ENCODE measurements at places on chromosomes 7 and 10.

GRCh38 chr7:20513341-20513740 is 102.1 kb upstream of the ABCB5 start:
- no peak for DNase-seq

DNA sequence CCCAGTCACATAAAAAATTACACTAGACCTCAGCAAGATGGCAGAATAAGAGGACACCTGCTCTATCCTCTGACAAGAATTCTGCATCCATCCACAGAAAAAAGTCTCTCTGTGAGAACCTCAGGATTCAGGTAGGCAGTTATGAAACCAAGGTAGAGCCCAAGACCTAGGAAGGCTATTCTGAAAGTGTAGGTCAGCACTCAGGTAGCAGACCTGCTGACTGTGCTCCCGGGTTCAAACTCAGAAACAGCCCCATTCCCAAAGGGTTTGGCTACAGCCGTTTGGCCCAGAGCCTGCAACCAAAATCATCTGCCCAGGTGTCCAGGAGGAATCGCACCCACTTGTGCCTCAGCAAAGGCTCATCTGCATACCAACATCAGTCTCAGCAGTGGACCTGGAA is 37.7 kb downstream of the COA1 start:
- DNase-seq = no peak

DNA sequence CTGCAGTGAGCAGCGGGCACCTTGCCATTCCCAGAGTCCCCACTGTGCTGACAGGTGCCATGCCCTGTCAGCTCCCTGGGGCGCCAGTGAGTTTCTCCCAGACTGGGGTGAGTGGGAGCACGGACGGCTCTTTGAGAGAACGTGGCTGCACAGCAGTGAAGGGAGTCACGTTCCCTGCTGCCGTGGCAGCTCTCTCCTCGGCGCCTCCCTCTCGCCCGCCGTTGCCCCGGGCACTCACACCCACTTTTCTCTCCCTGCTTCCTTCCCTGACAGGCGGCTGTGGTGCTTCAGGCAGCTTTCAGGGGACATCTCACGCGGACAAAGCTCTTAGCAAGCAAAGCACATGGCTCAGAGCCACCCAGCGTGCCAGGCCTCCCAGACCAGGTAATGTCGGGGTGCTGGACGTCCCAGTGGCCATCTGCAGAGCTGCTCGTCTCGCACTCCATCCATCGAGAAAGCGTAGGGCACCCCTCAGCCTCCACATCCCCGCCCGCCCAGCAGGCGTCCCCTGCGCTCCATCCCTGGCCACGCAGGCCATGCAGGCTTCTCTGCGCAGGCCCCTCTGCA is 27.1 kb upstream of the TTYH3 start:
- no peak for DNase-seq

GRCh38 chr10:44668336-44668735 is 242.8 kb upstream of the TMEM72 start:
- DNase-seq = no peak

- no peak for DNase-seq
Measured at GRCh38 chr7:601595-602340, 82.1 kb upstream of the PDGFA start.

DNA sequence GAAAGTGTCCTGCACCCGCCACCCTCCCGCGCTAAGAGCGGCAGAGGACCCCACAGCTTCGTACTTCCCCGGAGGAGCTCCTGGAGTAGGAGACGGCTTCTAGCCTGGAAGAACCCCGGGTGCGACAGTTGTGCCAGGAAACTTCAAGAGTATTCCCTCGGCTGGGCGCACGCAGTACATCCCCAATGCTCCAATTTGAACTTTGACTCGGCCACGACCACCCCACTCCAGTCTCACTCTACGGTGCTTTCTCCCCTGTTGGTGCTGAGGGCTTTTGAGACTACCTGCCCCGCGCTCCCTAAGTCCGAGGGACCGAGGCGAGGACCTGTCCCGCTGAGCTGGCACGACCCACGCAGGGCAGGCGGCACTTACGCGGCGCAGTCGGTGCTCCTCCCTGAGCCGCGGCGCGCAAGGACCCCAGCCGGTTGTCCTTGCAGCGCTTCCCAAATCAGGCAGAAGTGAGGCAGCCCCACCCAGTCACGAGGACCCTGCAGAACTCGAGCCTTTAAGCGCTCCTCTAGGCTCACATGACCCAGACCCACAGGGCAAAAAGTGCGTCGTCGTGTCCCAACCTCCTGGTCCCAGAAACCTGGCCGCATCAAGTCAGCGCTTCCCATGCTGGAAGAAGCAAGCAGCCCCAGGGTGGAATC is at the start of gene CPVL:
TSS of gene CPVL (minus strand) at position 481 of the 650 bp plus-strand sequence. CDS start 25,476 bp downstream, outside the sequence.
- DNase-seq = peak; percentile 21

- no peak for DNase-seq
Measured at GRCh38 chr10:48477141-48477540, 127.7 kb downstream of the ARHGAP22 start.

DNA sequence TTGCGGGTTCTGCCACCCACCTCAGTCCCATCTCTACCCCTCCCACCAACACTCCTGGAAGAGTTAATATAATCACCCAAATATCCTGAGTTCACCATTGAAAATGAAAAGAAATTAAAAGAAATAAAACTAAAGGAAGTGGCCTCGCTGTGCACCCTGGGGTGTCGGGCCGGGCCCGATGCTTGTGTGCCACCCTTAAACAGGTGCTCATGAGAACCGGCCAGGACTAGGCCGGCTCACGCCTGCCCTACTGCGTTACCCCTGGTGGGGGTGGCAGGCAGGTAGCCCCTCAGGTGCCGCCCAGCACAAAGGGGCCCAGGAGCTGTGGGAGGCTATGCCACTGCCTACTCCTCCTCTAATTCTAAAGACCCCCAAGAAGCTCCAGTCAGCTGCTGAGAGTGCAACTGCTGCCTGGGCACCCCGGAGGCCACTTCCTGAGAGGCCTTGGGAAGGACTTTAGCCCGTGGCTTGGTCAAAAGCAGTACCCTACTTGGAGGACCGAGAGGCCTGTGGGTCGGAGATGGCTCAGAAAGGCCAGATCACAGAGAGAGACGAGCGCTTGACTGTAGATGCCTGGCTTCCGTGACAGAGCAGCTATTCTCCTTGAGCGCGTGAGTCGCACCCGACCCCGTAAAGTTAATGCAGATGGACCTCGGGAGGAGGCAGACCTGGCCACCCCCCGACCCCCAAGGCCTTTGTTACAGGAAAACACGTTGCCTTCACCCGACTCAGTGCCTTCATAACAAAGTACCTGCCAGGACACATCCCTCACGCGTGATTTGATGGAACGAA is 51.0 kb upstream of the PPP2R2D start:
- no peak for DNase-seq

GRCh38 chr10:930625-931325 is 730 bp downstream of the LARP4B start:
- DNase-seq = peak; percentile 81

DNA sequence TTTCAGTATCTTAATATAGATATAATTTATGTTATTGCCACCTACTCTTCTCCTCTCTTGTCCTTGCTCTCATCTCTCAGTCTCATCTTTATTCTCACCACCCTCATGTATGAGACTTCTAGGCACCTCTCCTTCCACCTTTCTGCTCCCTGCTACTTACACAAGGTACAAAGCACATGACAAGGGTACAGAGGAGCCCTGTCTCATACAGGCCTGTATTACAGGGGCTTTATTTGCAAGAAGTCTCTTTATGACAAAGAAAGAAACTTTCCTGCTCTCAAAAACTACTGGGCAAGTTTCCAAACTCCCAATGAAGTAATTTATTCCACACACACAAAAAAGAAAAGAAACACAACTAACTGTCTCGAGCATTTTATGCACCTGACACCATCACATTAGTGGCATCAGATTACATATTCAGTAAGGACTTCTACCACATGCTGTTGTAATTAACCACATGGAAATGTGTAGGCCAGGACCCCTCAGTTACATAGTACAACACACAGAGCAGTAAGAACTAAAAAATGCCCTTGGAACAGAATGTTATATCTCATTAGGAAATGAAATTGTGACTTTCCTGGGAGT is 253.1 kb downstream of the FZD1 start:
- no peak for DNase-seq

DNA sequence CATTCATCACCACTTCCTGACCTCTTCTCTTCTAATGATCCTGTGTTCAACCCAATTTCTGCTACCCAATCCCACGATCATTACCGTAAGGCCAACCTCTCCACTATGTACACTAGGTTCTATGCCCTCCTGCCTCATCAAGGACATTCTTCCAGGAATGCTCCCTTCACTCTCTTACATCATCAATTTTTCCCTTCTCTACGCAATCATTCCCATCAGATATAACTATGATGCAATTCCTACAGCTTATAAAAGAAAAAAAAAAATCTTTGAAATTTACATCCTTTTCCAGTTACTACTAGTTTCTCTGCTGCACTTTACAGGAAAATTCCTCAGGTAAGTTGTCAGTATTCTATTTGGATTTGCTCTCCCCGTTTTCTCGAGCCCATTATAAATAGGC is 30.8 kb upstream of the GPR22 start:
- no peak for DNase-seq

DNA sequence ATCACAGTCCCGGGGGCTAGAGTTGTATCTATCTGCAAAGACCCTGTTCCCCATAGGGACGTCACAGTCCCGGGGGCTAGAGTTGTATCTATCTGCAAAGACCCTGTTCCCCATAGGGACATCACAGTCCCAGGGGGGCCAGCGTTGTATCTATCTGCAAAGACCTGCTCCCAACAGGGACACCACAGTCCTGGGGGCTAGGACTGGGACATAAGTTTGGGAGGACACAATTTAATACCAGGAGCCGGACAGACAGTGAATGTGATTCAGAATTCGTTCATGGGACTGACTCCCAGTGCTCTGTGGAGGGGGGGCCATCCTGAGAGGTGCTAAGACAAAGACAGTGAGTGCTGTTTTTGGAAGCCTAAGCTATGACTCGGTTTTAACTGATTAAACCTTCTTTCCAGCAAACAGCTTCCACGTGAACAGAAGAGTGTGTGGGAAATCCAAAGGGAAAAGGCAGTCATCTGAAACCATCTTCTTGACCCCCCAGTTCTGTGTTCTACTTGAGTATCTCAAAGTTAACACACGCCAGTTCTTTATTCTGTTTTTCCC is 153.0 kb downstream of the DIP2C start:
- DNase-seq = no peak

- DNase-seq = peak; percentile 23
Measured at GRCh38 chr10:89301232-89301631, 614 bp upstream of the IFIT2 start.

DNA sequence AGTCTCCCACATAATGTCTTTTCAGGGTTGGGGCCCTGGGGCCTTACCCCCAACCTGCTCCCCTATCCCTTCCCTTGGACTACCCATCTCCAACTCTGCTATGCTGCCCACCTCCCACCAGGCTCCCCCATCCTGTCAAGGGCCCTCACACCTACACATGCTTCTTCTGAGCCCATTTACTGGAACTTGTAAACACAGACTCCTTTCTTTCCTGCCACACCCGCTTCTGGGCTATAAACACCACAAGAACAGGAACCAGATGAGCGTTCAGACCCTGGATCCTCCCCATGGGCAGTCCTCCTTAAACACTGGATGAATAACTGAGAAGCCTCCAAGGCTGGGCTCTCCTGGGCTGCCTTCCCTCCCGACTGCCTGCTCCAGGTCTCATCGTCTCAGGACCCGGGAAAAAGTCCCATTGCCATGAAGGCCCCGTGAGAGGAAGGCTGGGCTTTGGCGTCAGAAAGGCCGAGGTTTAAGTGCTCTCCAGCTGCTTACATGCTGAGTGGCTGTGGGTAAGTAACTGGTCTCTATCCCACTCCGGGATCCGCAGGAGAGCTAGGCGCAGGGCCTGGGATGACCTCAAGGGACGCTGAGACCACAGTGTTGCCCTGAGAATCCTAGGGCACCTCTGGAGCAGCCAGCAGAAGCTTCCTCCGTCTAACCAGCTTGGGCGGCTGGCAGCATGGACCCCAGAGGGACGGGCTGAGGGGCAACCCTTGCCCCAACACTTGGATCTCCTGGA is 15.6 kb upstream of the CRHR2 start:
- peak; percentile 51 for DNase-seq

DNA sequence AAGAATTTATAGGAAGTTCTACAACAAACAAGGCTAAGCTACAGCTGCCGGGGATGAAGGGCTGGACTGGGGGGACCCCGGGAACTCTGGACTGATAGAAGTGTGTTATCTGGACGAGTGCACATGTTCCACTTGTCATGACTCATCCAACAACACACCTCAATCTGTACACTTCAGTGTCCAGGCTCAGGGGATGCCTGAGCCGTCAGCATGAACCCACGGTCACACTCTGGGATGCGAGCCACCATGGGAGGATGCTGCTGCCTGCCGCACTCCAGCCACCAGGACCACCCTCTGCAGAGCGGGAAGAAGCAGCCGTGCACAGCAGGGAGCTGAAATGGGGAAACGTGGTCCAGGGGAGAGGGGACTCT is 67.5 kb downstream of the MAD1L1 start:
- no peak for DNase-seq

DNA sequence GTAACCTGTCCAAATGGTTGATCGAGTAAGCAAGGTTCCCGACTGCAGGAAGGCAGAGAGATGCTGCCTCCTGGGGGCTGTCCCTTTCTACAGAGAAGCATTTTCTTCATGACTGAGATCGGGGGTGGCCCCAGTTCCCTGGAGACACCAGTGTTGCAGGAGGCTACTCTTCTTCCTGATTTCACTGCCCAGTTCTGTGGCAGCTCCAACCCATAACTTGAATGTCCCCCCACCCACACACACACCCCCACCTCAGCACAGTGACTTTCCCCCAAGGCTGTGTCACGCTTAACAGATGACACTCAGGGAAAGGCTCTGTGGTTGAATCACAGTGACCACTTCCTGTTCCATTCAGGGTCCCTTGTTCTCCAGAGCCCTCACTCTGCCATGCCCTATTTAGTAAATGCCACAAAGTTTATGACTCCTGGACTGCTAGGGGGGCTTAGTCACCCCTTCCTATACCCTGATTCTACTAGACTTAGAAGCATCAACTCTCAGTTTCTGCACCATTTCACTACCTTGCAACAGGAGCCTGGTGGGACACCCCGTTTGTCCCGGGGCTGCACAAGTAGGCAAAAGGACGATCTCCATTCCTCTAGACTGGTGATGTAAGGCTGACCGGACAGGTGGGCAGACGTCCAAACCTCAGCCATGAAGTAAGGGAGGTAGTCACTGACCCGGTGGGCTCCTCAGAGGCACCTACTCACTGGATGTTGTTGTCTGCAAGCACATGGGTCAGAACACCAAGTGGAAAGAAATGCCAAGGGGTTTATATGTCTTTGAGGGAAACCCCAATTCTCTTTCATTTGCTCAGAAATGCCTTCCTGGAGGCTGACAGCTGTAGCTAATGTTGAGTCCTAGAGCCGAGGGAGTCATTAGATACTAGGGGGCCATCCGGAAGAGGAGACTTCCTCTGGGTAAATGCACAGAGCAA is 31.3 kb upstream of the SMC3 start:
- peak; percentile 26 for DNase-seq

DNA sequence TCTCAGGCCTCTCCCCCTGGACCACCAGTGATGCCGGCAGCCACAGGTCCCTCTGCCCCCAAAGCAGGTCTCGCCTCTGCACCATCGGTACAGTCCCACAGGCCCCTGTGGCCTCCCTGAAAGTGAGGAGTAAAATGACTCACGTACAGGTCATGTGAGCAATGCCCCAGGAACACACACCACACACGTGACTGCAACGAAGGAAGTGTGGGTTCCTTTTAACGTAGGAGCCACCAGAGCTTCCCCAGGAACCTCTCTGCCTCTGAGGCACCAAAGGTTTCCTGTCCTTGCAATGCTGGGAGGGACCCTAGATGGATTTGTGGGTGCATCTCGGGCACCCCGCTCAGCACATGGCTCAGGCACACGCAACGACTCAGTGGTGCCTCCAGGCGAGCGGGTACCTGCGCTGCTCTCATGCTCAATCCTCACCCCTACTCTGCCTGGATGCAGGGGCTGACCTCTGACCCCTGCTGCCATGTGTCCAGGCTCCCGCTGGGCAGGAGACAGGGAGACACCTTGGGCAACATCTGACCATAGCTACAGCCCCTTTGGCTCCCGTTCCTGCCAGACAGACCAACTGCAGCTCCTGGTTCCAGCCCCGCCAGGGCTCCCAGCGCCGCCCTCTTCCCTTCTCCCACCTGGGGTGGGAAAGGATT is 120.7 kb downstream of the PRKAG2 start:
- DNase-seq = no peak

Measured in small intestine (tissue), 16 donors.